NCI-H226 (cell line): ENCODE measurements at places on chromosomes 16 and 17.

DNA sequence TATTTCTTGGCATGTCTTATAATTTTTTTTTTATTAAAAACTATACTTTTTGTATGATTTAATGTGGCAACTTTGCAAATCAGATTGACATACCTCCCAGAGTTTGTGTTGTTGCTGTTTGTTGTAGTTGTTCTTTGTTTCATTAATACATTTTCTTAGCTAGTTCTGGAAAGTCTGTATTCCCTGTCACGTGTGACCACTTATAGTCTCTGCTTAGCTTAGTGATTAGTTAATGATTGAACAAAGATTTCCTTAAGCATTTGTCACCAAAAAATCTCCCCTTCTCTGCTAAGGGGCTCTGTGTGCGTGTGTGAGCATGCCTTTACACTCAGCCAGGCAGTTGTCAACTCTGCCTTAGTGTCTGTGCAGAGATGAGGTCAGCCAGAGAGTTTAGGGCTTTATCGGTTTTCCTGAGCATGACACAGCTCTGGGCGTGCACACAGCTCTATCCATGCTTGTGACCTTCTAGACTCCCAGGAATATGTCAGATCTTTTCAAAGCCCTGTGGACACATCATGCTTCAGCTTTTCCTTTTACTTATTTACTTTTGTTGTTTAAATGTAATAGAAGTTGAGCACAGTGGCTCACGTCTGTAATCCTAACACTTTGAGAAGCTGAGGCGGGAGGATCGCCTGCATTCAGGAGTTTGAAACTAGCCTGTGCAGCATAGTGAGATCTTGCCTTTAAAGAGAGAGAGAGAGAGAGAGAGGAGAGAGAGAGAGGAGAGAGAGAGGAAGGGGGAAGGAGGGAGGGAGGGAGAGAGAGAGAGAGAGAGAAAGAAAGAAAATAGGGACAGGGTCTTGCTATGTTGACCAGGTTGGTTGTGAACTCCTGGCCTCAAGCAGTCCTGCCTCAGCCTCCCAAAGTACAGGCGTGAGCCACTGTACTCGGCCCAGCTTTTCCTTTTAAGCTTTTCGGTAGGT lies 21.9 kb downstream of the DNAI2 start:
- DNase-seq: no peak

GRCh38 chr17:14072881-14073280 lies 3.6 kb downstream of the COX10 start:
- DNase-seq: no peak

- no peak for DNase-seq
These were observed 22.4 kb upstream of the MFSD6L start for GRCh38 chr17:8821446-8822105.

DNA sequence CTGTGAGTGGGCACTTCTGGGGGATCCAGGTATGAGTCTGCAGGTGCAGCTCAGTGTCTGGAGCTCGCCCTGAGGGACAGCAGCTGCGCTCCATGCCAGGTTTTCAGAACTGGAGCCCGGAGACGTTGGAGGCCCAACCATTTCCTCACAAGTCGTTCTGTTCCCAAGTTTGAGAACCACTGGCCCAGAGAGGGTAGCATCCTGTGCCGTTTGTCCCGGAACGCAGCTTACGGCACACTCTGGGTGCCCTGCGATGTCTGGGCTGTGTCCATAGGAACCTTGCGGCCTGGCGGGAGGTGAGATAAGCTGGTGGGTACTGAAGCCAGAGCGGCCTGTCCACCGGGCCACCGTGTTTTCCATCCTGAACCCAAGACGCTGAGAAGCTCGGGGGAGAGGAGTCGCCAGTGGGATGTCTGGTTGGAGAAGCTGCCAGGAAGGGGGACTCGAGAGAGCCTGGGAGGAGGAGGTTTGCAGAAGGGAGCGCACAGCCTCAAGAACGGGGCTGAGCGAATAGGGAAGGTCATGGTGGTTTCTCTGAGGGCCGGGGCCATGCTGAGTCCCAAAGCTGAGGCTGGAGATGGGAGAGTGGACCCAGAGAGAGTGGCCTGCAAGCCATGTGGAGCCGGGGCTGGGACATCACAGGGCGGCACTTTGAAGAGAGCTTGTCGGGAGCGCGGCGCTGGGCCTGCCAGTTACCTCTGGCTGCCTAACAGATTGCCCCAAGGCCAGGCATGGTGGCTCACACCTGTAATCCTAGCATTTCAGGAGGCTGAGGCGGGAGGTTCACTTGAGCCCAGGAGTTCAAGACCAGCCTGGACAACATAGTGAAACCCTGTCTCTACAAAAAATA lies 211.0 kb upstream of the GSE1 start:
- DNase-seq: no peak

DNA sequence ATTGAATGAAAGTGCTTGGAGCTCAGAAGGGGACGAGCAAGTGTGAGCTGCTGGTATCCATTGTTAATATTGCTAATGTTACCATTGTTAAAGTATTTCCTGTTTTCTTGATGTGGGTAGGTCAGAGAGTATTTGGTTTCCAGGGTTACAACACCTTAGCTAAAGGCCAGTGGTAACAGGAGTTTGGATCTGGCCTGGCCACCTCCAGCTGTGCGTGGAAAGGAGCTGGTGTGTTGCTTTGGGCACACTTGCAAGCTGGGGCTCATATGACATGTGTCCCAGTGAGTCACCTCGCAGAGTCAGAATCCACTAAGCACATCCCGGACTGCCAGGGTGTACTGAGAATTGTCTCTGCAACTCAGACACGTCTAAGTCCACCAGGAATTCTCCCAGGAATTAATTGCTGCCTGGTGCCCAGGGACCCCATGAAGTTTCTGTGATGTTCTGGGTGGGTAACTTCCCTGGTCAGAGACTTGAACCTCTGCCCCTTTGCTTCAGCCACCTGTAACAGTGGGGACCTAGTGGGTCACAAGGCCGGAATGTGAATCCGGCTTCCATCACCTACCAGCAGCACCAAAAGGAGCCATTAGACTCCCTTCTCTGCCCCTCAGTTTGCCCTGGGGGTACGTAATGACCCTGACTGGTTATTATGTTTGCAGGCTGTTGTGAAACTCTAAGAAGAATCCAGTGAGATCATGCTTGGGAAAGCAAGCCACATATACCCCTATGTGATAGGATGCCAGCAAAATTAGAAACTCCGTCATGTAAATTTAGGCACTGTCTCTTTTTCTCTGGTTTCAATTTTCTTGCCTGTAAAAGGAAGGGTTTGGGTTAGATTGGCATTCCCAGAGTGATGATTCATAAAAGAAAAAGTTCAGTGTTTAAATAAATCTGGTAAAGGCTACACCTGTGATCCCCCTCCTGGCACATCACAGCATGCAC lies 12.8 kb downstream of the SLC6A2 start:
- no peak for DNase-seq
